GM13977 (cell line): ENCODE measurements at places on chromosomes 2 and 18.
A peak's percentile ranks its signal among the peaks of the same experiment; 100 is the strongest.

GRCh38 chr18:50276452-50276851 lies 4.9 kb downstream of the MBD1 start:
- no peak for DNase-seq

GRCh38 chr2:54475285-54475684 lies 19.2 kb downstream of the SPTBN1 start:
- no peak for DNase-seq

- no peak for DNase-seq
Observed at GRCh38 chr2:134537702-134538101, 181.1 kb downstream of the TMEM163 start.

DNA sequence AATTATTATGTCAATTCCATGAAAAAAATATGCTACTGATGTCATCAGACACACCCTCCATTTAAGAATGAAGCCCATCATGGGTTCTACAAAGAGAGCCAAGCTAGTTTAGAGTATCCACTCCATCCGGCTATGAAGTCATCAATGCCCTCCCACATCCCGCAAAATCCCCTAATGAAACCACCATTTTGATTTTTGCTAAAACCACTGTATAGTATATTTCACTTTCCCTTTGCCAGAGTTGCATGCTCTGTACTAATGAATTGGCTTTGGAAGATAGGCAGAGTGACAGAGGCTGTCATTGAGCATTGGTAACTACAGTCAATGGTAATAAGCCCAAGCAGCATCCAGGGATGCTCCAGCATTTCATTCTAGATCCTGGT lies 118.6 kb downstream of the ANKRD44 start:
- peak; percentile 39 for DNase-seq

GRCh38 chr2:163681745-163682144 lies 54.1 kb downstream of the FIGN start:
- no peak for DNase-seq
